ENCODE measurements at places on chromosomes 1 and 21.

DNA sequence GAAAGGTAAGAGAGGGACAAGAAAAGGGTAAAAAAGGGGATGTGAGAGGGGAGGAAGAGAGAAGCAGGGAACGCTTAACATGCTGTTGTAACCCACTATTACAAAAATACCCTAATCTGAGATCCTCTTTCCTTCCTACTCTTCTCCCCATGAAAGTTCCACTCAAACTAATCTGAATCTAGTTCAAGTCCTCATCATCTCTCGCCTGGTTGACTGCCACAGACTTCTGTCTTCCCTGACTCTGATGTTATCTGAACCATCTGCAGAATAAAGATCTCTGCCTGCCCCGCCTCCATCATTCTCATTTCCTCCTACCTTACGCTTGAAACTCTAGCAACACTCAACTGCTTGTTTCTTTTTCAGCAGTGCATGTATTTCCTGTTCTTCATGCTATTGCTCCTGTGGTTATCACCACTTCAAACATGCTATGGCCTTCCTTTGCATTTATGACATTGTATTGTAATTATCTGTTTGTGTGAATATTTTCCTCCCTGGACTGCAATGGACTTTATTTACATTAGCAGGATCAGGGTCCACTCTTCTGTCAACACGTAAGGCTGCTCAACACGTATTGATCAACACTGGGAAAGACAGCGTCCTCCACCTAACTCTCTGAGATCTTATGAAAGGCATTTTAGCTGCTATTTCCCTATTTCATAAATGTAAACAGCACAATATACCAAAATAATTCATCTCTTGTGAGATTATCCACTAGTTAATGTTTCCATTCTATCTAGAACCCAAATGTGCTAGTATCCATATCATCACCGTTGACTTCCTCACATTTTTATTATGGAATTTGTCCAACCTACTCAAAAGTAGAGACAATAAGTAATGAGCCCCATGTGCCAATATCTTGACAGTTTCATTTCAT, 215.5 kb upstream of the USP25 start:
- peak; percentile 16 for DNase-seq

GRCh38 chr1:165289556-165289955, 67.0 kb downstream of the LMX1A start:
- DNase-seq, result no peak

DNA sequence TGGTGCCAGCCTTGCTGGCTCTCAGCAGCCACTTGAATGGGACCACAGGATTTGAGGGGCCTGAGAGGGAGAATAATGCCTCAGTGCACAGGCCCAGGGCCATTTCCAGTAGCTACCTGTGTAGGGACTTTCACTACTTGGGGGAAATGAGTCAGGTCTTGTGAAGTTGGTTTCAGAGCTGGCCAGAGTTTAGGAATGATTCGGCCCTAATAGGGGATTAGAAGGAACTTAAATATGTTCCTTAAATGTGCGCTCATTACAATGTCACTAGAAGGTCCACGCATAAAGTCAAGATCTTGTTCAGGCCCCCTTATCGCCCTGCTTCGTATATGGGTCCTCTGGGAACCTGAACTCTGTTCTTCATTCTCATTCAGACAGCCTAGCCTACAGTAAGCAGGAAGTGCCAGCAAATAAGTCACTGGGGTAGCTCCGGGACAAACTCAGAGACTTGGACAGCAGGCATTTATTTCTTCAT, 5.6 kb upstream of the AKR1A1 start:
- DNase-seq, result no peak

DNA sequence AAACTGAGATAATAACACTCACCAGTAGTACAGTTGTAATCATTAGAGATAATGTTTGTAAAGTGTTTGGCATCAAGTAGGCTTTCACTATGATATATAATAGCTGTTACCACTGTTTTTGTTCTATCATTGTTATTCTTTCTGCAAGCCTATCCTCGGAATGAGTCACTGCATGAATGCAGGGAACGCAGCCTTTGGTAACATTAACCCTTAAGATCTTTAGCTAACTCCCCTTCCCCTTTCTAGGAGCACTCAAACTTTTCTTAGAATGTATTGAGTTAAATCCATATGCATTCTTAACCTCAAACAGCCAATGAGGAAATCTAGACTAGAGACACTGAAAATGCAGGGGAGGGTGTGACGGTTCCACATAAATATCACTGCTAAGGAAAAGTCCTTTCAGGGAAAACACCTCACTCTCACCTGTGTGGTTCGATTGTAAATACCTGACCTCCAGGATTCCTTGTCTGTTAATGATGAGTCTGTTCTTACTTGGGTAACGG, 467.3 kb downstream of the SETD4 start:
- DNase-seq, result no peak

DNA sequence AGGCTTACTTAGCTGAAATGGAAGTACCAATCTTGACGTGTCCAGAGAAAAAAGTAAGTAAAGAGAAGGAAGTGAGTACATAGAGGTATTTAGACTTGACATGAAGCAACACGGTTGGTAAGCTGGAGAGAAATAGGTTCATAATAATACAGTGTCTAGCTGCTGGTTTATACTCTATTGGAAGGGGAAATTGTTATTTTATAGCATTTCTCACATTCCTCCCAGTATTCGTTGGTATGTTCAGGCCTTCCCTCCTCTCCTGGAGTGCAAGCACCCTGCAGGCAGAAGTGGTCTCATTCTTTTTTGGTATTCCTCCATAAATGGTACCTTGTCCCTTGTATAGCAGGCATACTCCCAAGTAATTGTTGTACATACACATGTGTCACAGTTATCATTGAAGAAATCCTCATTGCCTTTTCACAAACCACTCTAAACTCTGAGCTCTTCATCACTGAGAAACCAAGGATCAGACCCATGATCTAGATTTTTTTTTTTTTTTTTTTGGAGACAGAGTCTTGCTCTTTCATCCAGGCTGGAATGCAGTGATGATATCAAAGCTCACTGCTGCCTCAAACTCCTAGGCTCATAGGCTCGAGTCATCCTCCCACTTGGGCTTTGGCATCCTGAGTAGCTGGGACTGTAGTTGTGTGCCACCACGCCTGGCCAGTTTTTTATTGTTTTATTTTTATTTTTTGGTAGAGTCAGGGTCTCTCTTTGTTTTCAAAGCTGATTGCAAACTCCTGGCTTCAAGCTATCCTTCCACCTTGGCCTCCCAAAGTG, 9.8 kb upstream of the IPO9 start:
- no peak for DNase-seq

- no peak for DNase-seq
Observed at GRCh38 chr21:23543333-23543732, 2063.9 kb downstream of the MRPL39 start.

DNA sequence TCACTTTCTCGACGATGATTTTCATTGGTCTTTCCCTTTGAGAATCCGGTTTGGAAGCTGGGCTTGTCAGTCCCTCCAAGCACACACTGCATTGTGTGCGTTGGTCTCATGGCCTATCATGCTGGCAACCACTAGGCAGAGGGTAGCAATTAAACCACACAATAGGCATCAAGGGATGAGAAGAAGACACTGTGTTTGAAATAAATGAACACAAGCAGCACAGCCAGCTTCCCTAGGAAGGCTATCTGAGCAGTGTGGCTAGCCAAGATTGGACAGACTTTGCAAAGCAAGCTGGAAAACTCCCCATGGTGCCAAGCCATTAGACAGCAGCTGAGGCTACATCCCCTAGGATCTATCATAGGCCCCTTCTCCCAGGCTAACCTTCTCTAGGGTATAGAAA, 288.7 kb downstream of the NUF2 start:
- DNase-seq, result no peak

DNA sequence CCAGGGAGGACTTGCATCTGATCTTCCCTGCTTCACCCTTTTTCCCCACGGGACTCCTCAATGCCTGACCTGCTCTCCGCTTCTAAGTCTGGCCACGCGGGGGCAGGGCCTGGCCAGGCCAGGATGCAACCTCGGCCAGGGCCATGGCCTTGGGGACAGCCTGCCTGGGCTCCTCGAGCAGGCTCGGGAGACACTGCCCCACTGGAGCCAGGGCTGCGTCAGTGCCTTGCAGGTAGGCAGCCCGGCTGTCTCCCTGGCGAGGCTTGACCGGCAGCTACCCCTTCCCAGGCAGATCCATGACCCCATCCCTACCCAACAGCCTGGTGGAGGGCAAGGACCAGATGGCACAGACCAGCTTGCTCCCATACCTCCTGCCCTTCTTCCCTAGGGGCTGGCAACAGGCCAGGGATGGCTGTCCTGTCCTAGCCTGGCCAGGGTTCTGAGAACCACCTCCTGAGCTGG, 2.7 kb upstream of the PRDM16 start:
- no peak for DNase-seq

- DNase-seq, result no peak
Observed at GRCh38 chr1:219293410-219293809, 119.7 kb downstream of the LYPLAL1 start.

GRCh38 chr1:56788588-56788987, 30.6 kb downstream of the FYB2 start:
- DNase-seq, result no peak

GRCh38 chr1:234608911-234609690, 877 bp downstream of the IRF2BP2 start:
- no peak for DNase-seq

DNA sequence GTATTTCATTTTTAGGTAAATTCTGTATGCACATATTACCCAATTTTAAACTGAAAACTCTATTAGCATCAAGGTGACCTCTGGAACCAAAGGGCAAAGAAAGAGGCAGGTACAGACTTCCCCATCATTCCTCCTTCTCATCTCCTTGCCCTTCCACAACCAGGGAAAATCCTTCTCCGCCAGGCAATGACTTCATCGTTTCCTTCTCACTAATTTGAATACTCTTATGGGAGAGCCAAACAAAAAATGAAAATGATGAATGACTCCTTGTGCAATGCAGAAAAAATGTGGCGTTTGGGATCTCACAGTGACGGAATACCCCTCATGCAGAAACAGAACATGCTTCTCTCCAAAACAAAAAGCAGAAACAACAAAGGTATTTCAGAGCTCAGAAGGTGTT, 83.7 kb downstream of the HLCS start:
- DNase-seq, result no peak

- DNase-seq, result no peak
Observed at GRCh38 chr1:22831729-22832413, 121.2 kb downstream of the EPHB2 start.

DNA sequence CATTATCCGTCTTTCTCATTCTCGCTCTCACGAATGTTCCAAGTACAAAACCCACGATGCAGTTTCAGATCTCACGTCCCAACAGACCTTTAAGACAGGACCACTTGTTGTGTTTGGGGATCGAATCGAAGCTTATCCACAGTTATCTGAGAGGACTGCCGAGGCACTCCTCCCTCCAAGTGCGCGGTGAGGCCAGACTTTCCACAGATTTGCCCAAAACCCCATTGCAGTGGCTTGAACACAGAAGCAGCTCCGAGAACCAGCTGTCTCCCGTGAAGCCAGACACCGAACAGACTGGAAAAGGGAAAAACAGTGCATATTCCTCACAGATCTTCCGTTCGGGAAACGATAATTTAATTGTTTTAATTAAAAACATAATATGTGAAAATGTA, 46.5 kb upstream of the COL6A2 start:
- no peak for DNase-seq

- peak; percentile 74 for DNase-seq
Observed at GRCh38 chr1:171741872-171742576, at the start of gene VAMP4. Gene VAMP4, minus strand, starts transcription at chr1:171742065. Its CDS starts 3,651 bp downstream, at chr1:171738414.

Data from stimulated activated CD8-positive, alpha-beta memory T cell treated with anti-CD3 and anti-CD28 coated beads, Interleukin-4, amount 100 ng/mL, for 4 hours (primary cell).